Stimulated activated CD4-positive, alpha-beta T cell treated with anti-CD3 and anti-CD28 coated beads, Interleukin-12 subunit alpha, Interleukin-12 subunit beta, amount 100 ng/mL, for 24 hours (primary cell): ENCODE measurements at places on chromosomes 6 and 20.

DNA sequence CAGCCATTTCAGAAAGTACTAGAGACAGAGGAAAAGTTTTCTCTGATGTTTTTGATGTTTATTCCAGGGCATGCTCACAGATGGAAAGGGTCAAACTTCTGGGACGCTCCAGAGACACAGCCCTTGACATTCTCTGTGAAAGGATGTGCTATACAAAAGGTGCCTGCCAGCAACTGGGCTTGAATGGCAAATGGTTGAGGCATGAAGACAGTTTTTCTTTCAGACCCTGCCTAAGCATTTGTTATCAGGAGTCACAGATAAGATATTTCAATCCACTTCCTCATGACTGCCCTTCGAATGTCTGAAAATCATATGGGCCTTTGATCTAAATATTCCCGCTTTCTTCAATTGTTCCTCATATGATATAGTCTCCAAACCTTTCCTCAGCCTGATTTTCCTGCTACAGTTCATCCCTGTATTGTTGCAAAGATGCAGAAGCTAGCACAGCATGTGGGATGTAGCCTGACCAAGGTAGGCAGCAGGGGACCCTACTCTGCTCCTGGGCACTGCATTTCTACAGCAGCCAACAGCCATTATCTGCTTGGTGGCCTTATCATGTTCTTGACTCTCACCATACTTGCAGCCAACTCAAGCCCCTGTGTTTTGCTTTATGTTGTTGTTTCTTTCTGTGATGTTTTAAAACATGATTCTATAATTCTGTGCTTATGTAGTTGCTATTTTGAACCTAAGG lies 14.6 kb upstream of the TXLNB start:
- no peak for DNase-seq

- peak; percentile 42 for DNase-seq
These were observed 17.1 kb downstream of the OR2B2 start for GRCh38 chr6:27894839-27895762.

DNA sequence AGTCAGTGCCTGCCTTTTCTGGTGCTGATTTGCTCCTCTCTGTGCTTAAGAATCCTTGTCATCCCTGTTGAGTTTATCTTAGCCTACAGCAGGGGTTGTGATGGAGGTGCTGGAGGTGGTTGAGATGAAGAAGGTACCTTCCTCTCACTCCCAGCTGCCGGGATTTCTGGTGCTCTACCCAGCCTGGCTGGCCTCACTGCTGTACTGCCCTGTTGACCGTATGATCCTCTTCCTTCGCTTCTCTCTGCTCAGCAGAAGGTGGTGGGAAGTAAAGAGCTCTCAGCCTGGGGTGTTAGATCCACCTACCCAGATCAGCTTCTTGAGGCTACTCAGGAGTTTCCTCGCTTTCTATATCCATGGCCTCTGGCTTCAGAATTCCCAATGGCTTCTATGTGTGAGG lies 101.0 kb upstream of the NXT1 start:
- no peak for DNase-seq

DNA sequence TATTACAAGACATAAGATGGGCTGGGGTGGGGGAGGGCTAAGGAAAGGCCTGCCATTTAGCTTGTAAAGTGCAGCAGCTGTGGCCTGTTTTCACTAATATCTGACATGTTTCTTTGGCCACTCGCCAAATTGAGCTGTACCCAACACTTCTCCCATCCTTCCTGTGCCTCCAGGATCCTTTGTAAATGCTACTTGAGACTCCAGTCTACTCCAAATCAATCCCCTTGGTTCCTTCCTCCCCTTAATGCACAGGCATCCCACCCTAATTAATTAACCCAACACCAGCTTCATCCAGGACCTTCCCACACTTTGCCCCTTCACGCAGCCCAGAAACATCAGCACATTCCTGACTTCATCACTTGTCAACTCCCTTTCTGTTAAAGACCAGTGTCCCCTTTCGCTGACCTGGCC lies 55.0 kb upstream of the TCF21 start:
- DNase-seq = no peak

DNA sequence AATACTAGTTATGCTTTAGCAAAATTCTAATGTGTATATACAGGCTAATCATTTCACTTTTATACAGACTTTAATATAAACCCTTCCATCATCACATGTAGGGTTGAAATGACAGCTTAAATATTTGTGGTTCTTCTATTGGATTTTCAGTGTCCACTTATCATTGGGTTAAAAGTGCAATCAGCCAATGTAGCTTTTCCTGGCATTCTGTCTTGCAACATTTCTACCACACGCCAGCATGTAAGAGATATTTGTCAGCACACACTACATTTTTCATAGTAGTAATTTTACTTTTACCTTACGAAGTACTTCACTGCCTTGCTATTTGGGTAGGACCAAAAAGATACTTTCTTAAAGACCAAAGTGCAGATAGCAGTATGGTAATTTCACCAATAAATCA lies 252.0 kb downstream of the TBX18 start:
- DNase-seq = no peak

DNA sequence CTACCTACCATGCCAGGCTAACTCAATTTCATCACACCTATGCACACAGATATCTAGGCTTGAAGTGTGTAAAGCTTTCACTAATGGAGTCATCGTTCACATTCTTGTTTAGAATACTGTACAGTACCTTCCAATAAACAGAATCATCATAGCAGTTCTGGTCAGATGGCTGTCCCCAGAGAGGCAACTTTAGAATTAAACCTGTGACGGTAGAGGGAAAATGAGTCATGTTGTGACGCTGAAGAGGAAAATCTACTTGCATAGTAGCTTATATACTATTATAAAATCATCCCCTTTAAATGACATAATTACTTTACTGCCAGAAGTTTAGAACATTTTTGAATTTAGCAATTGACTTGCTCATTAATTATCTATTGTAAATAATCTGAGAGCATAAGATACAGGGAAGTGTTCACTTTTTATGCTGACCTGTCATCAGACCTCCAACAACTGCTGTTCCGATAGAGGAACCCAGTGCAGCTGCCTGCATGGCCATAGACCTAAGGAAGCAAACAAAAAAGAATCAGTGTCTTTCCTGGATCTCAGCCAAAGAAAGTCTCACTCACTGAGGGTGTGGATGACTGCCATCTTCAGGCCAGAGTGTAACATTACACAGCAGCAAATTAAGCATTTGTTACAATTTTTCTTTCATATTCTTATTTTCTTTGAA lies 29.8 kb downstream of the RHAG start:
- DNase-seq = no peak

- no peak for DNase-seq
These were observed 5.5 kb downstream of the SIGLEC1 start for GRCh38 chr20:3706774-3707507.

GRCh38 chr6:150934380-150934779 lies 68.9 kb downstream of the MTHFD1L start:
- no peak for DNase-seq

DNA sequence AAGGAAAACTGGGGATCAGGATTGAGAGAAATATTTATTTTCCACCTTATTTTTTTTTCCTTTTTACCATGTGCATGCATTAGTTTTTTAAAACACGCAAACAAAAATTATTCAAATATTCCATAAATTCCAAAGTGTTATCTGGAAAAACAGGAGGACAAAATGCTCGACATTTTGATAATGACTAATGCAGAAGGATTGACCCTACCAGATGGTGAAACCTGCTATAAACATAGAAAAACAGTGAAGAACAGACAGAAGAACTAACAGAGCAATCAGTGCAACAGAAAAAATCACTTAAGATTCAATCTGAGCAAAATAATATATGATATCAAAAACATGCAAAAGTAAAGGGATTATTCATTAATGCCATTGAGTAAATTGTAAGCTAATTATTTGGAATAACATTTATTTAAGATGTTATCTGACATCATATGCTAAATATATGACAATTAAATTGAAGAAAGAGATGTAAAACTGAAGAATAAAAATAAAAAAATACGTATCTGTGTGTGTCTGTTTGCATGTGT lies 218.4 kb downstream of the LMBRD1 start:
- no peak for DNase-seq

DNA sequence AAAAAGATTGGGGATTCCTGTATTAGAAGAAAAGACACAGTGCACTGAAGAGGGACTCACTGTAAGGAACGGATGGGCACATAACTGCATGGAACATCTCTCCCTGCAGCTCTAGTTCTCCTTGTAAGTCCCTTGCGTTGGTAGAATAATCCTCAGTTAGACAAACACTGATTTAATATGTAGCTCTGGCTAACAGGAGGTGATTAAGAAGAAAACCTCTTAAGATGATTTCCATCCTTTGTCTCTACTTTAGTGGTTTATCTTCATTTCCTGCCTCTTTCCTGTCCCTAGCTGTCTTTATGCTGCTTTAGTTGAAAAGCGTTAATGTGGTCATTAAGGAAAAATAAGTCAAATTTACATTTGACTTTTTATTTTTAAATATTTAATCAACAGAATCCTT lies 86.6 kb downstream of the SLC16A10 start:
- no peak for DNase-seq

GRCh38 chr6:38185244-38185643 lies 365.7 kb downstream of the ZFAND3 start:
- no peak for DNase-seq

DNA sequence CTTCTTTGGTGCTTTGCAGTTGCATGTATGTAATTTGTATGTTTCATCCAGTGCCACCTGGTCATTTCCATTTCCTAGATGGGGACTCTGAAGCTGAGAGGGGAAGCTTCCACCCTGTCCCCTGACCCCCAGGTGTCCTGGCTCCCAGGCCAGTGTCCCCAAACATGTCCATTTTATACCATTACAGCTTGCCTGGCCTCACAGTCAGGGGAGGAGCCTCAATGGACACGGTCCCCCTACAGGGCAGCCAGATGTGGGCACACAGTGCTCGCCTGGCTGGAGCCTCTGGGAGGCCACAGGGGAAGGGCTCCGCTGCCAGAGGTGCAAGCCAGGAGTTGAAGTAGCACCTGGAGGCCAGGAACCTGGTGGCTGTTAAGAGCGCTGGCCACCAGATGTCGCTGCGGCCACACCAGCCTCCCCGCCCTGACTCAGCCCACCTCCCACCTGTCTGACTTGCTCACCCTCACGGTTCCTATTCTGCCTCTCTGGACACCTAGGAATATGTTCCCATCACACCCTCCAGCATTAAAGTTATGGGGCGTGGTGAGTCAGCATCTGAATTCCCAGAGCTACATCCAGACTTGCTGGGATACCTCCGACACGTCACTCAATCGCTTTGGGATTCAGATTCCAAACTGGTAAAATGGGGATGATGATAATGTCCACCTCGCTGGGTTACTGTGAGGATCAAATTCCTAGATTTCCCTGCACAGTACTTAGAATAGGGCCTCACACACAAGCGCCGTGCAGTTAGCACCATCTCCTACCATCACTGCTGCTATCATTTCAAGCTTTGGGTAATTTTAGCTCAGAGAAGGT lies 107.4 kb downstream of the SULF2 start:
- peak; percentile 47 for DNase-seq

GRCh38 chr6:85490516-85491248 lies 40.8 kb downstream of the NT5E start:
- no peak for DNase-seq

- DNase-seq = no peak
These were observed 54.7 kb downstream of the NDUFAF5 start for GRCh38 chr20:13839421-13840092.

DNA sequence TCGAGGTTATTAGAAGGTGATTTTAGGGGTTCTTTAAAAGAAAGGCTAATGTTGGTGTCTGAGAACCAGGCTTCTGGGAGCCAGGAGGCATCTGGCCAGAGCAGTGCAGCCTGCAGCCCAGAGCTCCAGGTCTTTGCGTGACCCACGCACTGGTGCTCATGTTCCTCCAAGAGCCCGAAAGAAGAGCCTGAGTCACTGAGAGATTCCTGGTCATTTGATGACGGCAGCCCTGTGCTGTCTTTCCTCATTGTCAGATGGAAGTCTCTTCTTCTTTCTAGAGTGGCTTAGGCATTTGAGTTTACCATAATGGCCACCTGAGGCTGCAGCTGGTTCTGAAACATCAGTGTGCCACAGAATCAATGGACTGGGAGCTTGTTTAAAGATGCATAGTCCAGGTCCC lies 46.4 kb downstream of the CD109 start:
- no peak for DNase-seq

DNA sequence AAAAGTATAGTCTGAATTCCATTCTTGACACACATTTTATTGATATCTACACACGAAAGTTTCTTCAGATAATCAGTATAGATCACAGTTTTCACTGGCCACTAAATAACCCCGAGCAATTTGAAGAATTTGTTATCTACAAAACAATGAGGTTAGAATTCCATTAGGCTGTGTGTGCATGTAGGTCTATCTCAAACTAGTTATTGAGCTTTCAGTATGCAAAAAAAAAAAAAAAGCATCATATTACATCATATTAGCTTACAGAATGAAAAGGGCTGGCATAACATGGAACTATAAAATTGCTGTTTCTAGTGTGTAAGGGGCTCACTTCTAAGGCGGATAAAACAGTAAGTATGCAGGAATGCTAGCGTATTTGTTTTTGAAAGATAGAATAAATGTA lies 59.5 kb upstream of the ADGRG6 start:
- DNase-seq = no peak

DNA sequence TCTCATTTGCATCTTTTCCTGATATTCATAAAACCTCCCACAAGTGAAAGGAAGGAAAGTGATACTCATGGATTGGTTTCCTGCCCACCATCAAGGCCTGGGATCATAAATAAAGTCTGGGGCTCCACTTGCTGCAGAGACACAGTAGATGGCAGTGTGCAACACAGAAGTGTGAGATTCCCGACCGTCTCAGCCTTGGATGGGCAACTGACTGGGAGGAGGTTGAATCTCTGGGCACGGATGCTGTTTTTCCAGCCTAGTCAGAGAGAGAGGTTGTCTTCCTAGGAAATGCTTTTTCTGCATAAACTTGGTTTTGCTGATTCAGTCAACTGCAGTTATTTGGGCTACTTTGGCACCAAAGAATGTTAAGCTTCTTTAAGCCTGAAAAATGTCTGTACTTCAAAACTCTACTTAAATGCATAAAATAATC lies 9.9 kb upstream of the RFPL4B start:
- no peak for DNase-seq

- no peak for DNase-seq
These were observed 187.3 kb upstream of the JAG1 start for GRCh38 chr20:10861090-10861489.

DNA sequence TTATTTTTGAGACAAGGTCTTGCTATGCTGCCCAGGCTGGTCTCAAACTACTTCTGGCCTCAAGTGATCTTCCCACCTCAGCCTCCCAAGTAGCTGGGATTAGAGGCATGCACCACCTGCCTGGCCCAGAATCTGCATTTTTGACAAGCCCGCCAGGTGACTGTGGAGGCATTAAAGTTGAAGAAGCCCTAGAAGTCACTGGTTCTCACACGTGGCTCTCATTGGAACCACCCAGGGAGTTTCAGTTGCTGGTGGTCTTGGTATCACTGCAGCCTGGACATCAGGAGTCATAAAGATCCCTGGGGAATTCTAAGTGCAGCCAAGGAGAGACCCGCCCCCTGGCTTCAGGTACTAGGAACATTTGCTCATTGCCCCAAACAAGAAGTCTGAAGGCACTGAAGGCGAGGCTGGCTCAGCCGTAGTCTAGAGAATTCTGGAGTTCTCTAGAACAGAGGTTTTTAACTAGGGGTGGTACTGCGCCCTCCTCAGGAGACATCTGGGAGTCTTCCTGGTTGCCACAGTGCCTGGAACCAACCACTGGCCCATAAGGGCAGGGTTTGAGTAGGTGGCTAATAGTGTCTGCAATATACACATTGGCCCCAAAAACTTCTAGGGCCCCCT lies 182.8 kb downstream of the ZMYND8 start:
- no peak for DNase-seq

- no peak for DNase-seq
These were observed 44.6 kb downstream of the TSBP1 start for GRCh38 chr6:32327103-32327502.

GRCh38 chr6:35486005-35486925 lies 10.6 kb downstream of the TEAD3 start:
- no peak for DNase-seq

- no peak for DNase-seq
These were observed 1005.8 kb upstream of the ADGRB3 start for GRCh38 chr6:67629258-67629657.
